Smooth muscle cell of bladder (primary cell): ENCODE measurements at places on chromosomes 5 and 9. TPM values are rescaled to one million over a fixed set of nuclear protein-coding genes. Genes with fewer than 3 reads are reported as not detected.

The ZBTB6 gene
- total RNA-seq, result 12.9 and 13.6 TPM in 2 replicates

The VCP gene
- 360 and 426 TPM in 2 replicates for total RNA-seq

The LCN9 gene
- total RNA-seq, result not detected in 2 replicates

The SLC27A6 gene
- 0.09 and 0.28 TPM in 2 replicates for total RNA-seq

The PTCD2 gene
- total RNA-seq, result 5.7 and 9.4 TPM in 2 replicates

The SLC36A2 gene
- not detected in 2 replicates for total RNA-seq

The UGT3A2 gene
- not detected in 2 replicates for total RNA-seq

The WDR55 gene
- 24.5 and 28.3 TPM in 2 replicates for total RNA-seq

The ANKRD31 gene
- total RNA-seq, result 0.09 and 0.14 TPM in 2 replicates

The ENTPD8 gene
- total RNA-seq, result not detected in 2 replicates

The TMC1 gene
- total RNA-seq, result 0.18 and 0.43 TPM in 2 replicates

The PPP3R2 gene
- total RNA-seq, result not detected in 2 replicates

The ZNF883 gene
- 1.2 and 1.8 TPM in 2 replicates for total RNA-seq

The BHMT gene
- not detected in 2 replicates for total RNA-seq

The FBXO10 gene
- total RNA-seq, result 9.2 and 13.0 TPM in 2 replicates

The CA9 gene
- 2.0 and 16.1 TPM in 2 replicates for total RNA-seq

The ZDHHC11B gene
- total RNA-seq, result under 0.01 and 0.09 TPM in 2 replicates

The AIF1L gene
- total RNA-seq, result under 0.01 TPM in 2 replicates

The IL7R gene
- total RNA-seq, result 6.4 and 8.8 TPM in 2 replicates

The RORB gene
- 0.71 and 0.92 TPM in 2 replicates for total RNA-seq

The HCN1 gene
- not detected in 2 replicates for total RNA-seq

The IL5 gene
- not detected in 2 replicates for total RNA-seq

The GAS1 gene
- total RNA-seq, result 85.8 and 306 TPM in 2 replicates

The NRG2 gene
- total RNA-seq, result 0.18 and 0.28 TPM in 2 replicates

The PLPPR1 gene
- not detected in 2 replicates for total RNA-seq

The PROB1 gene
- total RNA-seq, result 0.71 and 1.0 TPM in 2 replicates

The ARL10 gene
- 4.7 and 9.5 TPM in 2 replicates for total RNA-seq

The FAM221B gene
- total RNA-seq, result not detected in 2 replicates

The TMOD1 gene
- total RNA-seq, result 0.57 and 0.74 TPM in 2 replicates

The FAM151B gene
- 7.9 and 8.0 TPM in 2 replicates for total RNA-seq

The BARHL1 gene
- not detected in 2 replicates for total RNA-seq

The INSYN2B gene
- 3.1 and 3.8 TPM in 2 replicates for total RNA-seq

The PCDHA1 gene
- under 0.01 TPM in 2 replicates for total RNA-seq

The ALDH1A1 gene
- 238 and 290 TPM in 2 replicates for total RNA-seq

The PCDHA9 gene
- total RNA-seq, result under 0.01 and 0.18 TPM in 2 replicates

The DMRT3 gene
- total RNA-seq, result not detected in 2 replicates

The ERBIN gene
- total RNA-seq, result 62.3 and 85.0 TPM in 2 replicates

The C5orf63 gene
- 1.3 and 3.7 TPM in 2 replicates for total RNA-seq

The PCDHGA8 gene
- 3.0 and 3.3 TPM in 2 replicates for total RNA-seq

The TEX48 gene
- total RNA-seq, result not detected in 2 replicates

The ZNF608 gene
- total RNA-seq, result 4.2 and 7.1 TPM in 2 replicates

The PKD2L2 gene
- 0.18 TPM in 1 of 2 replicates, not detected in the other for total RNA-seq

The MOB3B gene
- total RNA-seq, result 0.14 and 0.18 TPM in 2 replicates

The ARAP3 gene
- total RNA-seq, result 1.7 and 2.6 TPM in 2 replicates

The ROPN1L gene
- 0.28 and 0.57 TPM in 2 replicates for total RNA-seq

The SLC2A6 gene
- 12.9 and 14.1 TPM in 2 replicates for total RNA-seq

The GBGT1 gene
- total RNA-seq, result 6.8 and 7.8 TPM in 2 replicates

The UGT3A1 gene
- not detected in 2 replicates for total RNA-seq

The LCN15 gene
- total RNA-seq, result not detected in 2 replicates

The GRIN1 gene
- total RNA-seq, result under 0.01 TPM in 1 of 2 replicates, not detected in the other
